ENCODE measurements at places on chromosomes 3 and 15.

- peak within 1 kb of the TSS; percentile 48 for H3K27ac ChIP-seq
- H3K36me3 ChIP-seq: no peaks in the 10 kb centered on the region
- H3K4me1 ChIP-seq: peaks cover 11% of the 10 kb centered on the region
- peak; percentile 90 for DNase-seq
- peak within 1 kb of the TSS; percentile 70 for H3K4me3 ChIP-seq
- no peaks in the 10 kb centered on the region for H3K27me3 ChIP-seq
Measured at GRCh38 chr3:4466741-4467521, at the start of gene SUMF1. Gene SUMF1 (minus strand): TSS chr3:4467269. CDS start chr3:4467245, 24 bp downstream.

GRCh38 chr3:3821777-3822176 lies 22.5 kb downstream of the LRRN1 start:
- no peaks in the 10 kb centered on the region for H3K27me3 ChIP-seq
- DNase-seq: no peak
- H3K4me3 ChIP-seq: no peak overlapping the region
- no peak overlapping the region for H3K27ac ChIP-seq

DNA sequence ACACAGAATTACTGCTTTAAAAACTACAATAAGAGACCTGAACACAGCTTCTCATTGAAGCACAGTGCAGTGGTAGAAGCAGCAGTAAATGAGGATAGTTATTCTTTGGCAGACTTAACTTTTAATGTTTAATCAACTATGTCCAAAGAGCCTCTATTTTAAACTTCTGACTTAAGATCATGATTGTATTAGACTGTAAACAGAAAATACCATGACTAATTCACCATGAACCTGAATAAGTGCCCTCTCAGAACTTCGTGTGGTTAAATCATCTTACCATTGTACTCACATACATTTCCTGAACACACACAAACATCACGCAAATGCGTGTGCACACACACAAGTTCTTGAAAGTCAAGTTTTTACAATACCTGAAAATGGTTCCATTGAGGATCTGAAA lies 13.9 kb downstream of the CEP152 start:
- DNase-seq: no peak
- no peaks in the 10 kb centered on the region for H3K4me1 ChIP-seq
- H3K27ac ChIP-seq: no peak overlapping the region
- H3K4me3 ChIP-seq: no peak overlapping the region
- H3K36me3 ChIP-seq: no peaks in the 10 kb centered on the region
- no peaks in the 10 kb centered on the region for H3K27me3 ChIP-seq

DNA sequence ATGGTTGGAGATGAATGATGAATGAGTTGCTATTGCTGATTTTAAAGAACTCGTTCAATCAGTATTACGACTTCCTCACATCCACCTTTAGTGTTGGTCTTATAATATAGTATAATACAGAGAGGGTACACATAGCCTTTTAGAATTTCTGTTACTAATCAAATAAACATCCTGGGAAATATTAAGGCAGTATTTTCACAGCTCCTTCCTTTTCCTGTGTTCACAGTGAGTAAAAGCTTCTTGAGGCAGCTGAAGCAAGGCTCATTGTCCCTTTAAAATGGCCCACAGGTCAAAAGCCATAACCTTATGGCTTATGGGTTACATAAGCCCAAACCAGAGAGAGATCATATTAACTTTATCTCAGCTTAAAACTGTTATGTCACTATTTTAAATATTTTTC lies 1.3 kb upstream of the BTLA start:
- H3K27me3 ChIP-seq: no peaks in the 10 kb centered on the region
- no peak overlapping the region for H3K4me3 ChIP-seq
- DNase-seq: no peak

GRCh38 chr15:69149163-69149562 lies 11.3 kb upstream of the GLCE start:
- H3K4me3 ChIP-seq: no peak overlapping the region
- H3K27ac ChIP-seq: no peak overlapping the region
- H3K36me3 ChIP-seq: no peaks in the 10 kb centered on the region
- H3K27me3 ChIP-seq: peaks cover 4% of the 10 kb centered on the region
- H3K4me1 ChIP-seq: no peaks in the 10 kb centered on the region
- no peak for DNase-seq

GRCh38 chr3:122008166-122008565 lies 13.9 kb downstream of the ILDR1 start:
- H3K4me1 ChIP-seq: no peaks in the 10 kb centered on the region
- no peak for DNase-seq
- H3K4me3 ChIP-seq: no peak overlapping the region
- no peaks in the 10 kb centered on the region for H3K27me3 ChIP-seq
- H3K36me3 ChIP-seq: no peaks in the 10 kb centered on the region

DNA sequence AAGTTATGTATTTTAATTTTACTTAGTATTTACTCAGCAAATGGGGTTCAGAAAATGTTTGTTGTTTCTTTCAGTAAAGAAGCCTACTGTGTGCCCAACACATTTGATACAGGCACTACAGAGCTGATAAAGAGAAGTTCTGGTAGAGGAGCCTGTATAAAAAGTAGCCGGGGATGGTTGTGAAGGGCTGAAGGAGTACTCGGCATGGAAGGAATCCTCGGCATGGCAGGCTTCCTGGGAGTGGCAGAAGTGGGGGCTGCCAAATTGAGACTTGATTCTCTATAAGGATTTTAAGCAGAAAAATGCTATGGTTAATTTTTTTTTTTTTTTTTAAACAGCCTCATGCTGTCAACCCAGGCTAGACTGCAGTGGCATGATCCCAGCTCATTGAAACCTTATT lies 9.3 kb downstream of the ARL13B start:
- no peaks in the 10 kb centered on the region for H3K4me1 ChIP-seq
- DNase-seq: no peak
- H3K27me3 ChIP-seq: no peaks in the 10 kb centered on the region
- no peak overlapping the region for H3K4me3 ChIP-seq
- H3K36me3 ChIP-seq: no peaks in the 10 kb centered on the region

DNA sequence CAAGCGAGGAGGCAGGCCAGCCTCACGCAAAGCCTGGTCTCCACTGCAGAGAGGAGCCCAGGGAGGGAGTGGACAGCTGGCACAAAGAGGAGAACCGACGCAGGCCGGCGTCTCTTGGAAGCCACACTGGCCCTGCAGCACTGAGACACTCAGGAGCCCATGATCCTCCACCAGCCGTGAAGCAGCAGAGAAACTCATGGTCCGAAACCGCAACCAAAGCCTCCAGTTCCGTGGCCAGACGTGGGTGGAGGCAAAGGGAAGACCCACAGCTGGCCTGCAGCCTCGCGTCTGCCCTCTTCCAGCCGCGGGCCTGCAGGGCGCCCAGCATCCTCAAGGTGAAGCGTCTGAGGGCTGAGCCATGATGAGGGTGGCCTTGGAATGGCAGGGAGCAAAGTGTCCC lies 62.2 kb upstream of the SEC61A1 start:
- DNase-seq: no peak
- H3K36me3 ChIP-seq: no peaks in the 10 kb centered on the region
- no peak overlapping the region for H3K4me3 ChIP-seq
- no peaks in the 10 kb centered on the region for H3K27me3 ChIP-seq
- no peaks in the 10 kb centered on the region for H3K4me1 ChIP-seq
- no peak overlapping the region for H3K27ac ChIP-seq

Measured in ascending aorta (tissue), 2 donors.